ENCODE measurements at places on chromosomes 11 and 22.

DNA sequence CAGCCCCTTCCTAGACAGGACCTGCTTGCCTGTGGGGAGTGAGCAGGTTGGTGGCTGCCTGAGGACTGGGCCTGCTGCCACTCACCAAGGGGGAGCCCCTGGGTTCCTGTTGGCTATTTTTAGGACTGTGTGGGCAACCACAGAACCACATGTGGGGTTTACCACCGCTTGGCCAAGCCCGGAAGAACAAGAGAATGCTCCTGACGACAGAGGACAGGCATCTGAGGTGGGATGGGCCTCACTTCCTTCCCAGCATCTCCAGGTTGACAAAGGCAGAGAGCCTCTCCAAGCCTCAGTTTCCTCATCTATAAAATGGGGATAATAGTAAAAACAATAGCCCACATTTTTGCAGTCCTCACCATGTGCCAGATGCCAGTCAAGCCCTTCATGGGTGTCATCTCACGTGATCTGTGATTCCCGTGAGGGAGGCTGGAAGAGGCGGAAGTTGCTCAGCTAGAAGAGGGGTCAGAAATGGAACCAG, 43.6 kb downstream of the LRRC32 start:
- no peak for DNase-seq

GRCh38 chr11:62777389-62777788, 6.2 kb downstream of the TAF6L start:
- DNase-seq = no peak

DNA sequence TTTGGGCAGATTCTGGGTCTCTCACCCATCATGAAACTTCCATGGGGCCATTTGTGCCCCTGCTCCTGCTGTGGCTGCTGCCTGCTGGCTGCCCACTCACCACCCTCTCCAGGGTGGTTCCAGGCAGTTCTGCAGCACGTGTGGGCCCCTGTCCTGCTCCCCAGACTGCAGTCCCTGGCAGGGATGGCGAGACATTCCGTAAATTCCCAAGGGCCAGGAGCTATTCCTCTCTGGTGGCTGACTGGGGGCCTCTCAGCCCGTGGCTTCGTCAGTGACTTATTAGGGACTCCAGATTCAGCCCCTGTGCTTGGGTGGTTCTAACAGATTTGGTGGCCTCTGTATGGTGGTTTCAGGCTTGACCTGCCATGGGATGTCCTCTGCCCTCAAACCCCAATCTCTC, 3.9 kb upstream of the SLC22A8 start:
- no peak for DNase-seq

DNA sequence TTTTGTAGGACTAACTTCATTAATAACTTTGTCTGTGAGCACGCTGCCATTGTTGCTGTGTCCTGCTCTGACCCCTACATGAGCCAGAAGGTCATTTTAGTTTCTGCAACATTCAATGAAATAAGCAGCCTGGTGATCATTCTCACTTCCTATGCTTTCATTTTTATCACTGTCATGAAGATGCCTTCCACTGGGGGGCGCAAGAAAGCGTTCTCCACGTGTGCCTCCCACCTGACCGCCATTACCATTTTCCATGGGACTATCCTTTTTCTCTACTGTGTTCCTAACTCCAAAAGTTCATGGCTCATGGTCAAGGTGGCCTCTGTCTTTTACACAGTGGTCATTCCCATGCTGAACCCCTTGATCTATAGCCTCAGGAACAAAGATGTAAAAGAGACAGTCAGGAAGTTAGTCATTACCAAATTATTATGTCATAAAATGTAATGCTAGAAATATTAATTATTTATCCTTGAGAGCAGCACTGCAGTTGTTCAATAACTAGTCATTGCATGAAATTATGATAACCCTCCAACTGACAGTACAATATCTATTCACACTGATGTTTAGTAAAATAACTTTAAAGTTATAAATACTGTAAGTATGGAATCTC, 46.4 kb upstream of the OR5D13 start:
- no peak for DNase-seq

DNA sequence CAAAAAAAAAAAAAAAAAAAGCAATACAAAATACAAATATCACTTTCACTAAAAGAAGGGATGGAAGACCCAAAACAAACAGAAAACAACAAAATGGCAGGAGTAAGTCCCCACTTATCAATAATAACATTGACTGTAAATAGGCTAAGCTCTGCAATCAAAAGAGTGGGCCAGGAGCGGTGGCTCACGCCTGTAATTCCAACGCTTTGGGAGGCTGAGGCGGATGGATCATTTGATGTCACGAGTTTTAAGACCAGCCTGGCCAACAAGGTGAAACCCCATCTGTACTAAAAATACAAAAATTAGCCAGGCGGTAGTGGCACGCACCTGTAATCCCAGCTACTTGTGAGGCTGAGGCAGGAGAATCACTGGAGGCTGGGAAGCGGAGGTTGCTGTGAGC, 9.8 kb upstream of the PPP6R3 start:
- DNase-seq = no peak

DNA sequence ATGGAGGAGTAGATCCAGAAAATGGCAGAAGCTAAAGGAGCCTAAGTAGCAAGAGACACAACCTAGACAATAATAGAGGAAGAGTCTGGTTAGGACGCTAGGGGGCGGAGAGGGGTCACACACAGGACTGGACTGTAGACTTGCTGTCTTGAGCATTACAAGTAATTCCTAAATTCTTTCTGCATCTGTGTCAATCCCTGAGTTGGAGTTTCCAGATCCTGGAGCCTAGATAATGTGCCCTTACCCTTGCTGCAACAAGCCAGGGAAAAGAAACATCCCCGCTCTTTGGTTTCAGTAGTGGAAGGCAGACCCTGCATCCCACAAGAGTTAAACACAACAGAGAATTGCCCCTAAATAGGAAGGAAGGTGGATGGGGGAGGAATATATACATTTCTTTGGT, 14.9 kb upstream of the CCDC73 start:
- DNase-seq = no peak

DNA sequence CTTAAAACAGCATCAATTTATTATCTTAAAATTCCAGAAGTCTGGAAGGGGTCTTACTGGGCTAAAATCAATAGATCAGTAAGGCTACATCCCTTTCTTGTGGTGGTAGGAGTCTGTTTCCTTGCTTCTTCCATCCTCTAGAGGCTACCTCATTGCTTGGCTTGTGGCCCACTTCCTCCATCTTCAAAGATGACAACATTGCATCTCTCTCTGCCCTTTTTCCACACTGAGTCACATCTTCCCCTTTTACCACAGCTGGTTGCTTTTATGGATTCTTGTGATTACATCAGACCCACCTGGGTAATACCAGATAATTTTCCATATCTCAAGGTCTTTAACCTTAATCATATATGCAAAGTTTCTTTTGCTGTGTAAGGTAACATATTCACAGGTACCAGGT, 60.9 kb downstream of the GRIA4 start:
- no peak for DNase-seq

- DNase-seq = no peak
Observed at GRCh38 chr22:18111759-18112330, 1.2 kb downstream of the TUBA8 start.

GRCh38 chr11:72833811-72834493, 19.7 kb downstream of the ATG16L2 start:
- no peak for DNase-seq

DNA sequence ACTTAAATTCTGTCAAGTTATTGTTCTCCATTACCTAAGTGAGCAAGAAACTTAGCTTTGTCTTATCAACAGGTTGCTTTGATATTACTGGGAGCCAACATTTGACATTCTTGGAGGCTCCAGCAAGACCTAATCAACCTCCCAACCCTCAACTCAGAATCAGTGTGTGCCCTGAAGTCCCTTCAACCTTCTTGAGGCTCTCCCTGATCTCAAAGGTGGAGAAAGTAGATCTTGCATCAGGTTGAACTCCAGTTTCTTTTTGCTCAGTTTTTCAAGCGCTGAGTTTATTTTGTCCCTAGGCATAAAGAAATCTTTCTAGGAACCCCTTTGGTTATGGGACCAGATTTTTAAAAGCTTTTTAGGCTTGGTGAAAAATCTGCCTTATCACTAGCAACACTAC, 1.4 kb downstream of the FAM111A start:
- no peak for DNase-seq

DNA sequence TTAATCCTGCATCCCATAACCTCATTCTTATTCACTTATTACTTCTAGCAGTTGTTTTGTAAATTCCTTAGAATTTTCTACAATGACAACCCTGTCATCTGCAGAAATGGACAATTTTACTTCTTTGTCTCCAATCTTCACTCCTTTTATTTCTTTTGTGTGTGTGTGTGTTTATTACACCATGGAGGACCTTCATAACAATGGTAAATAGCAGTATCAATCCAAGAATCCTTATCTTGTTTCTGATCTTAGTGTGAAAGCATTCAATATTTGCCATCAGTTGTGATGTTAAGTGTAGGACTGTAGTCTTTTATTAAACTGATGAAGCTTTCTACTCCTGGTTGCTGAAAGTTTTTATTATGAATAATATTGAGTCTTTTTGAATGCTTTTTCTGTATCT, 109.1 kb downstream of the MPPED2 start:
- DNase-seq = no peak

GRCh38 chr22:23263651-23264555, 83.6 kb downstream of the BCR start:
- DNase-seq = no peak

DNA sequence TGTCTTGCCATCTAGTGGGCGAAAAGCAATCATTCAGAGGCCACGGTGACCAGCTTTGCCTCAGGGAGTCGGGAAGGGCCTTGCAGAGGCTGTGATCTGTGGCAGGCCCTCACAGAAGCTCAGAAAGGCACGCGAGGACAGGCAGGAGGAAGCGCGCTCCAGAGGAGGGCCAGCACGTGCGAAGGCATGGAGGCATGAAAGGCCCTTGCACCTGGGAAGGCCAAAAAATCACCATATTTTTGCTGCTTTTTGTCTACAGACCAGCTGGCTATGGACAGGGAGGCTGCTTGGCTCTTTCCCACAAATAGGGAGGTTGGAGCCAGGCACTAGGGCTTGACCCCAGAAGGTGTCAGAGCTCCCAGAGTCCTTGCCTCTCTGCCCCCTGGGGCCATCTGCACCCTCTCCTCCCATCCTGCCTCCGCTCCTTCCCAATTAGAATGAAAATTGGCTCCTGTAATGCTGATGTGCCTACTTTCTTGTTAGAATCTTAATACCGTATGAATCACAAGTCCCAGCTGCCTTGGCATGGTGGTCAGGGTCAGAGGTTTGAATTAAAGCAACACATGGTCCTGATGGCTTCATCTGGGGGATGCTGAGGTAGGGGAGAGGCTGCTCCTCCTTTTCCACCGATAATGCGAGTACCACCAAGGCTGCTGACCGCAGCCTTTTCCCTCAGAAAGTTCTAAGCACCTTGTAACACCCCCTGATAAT, 69.1 kb downstream of the FEZ1 start:
- no peak for DNase-seq

- no peak for DNase-seq
Observed at GRCh38 chr22:26650722-26651421, 6.5 kb upstream of the MIAT start.

- DNase-seq = no peak
Observed at GRCh38 chr11:289398-289711, 429 bp downstream of the PGGHG start.

GRCh38 chr11:66100272-66101065, 30.4 kb downstream of the PACS1 start:
- DNase-seq = peak; percentile 20

DNA sequence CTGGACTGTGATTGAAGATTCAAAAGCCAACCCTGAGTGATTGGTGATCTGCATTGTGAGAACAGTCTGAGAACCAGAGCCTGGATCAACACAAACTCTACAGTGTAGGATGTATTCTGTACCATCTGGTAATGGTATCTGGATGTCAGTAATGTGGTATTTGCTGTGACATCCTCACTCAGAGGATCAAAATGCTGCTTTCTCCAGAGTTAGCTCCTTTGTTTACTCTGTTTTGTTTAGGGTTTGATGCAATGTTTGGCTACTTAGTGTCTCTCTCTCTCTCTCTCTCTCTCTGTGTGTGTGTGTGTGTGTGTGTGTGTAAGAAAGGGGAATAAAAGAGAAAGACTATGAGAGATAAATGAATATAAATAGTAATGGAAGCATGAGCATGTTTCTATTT, 24.3 kb downstream of the CASP4 start:
- no peak for DNase-seq

GRCh38 chr11:77102246-77103210, at the start of gene OMP:
TSS of gene OMP (plus strand) at chr11:77102840. CDS start at chr11:77102840, 0 bp downstream.
- DNase-seq = no peak

- no peak for DNase-seq
Observed at GRCh38 chr11:19551457-19551856, 161.2 kb upstream of the NAV2 start.

DNA sequence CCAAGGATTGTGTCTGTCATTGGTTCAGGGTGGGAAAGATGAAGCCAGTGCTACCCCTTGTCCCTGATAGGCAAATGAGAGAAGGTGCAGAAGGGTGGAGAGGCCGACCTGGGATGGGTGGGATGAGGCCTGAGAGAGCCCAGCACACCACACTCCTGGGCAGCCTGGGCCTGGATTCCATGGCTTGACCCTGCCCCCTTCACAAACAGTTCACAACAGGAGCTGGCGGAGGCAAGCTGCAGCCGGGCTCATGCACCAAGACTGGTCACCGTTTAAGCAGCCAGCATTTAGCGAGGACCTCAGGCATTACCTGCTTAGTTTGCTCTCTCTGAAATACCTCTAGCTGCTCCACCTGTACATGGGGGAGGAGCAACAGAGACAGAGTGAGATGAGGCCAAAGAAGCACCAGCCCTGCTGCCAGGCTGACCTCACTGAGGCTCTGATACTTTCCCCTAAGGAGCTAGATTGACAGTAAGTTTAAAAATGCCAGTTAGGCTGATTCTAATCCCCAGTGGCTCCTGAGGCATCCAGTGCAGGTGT, 13.5 kb downstream of the IL18BP start:
- no peak for DNase-seq

DNA sequence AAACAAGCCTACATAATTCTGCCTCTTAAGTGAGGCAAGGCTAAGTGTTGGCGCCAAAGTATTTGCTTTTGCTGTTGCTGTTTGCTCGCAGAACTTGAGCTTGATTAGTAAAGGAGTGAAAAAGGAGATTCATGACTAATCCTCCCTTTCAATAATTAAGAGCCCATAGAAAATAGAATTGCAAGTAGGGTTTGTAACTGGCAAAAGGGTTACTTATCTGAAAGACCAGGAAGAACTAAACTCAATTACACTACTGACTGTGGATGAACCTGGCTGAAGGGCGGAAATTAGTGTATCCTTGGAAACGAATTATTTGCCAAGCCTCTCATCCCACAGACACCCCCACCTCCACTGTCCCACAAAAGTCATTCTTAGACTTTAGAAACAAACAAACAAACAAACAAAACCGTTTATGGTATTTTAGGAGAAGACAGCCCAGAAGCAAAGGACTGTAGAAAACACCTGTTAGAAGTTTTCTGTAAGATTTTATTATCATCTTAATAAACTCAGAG, 411 bp upstream of the EXPH5 start:
- no peak for DNase-seq

DNA sequence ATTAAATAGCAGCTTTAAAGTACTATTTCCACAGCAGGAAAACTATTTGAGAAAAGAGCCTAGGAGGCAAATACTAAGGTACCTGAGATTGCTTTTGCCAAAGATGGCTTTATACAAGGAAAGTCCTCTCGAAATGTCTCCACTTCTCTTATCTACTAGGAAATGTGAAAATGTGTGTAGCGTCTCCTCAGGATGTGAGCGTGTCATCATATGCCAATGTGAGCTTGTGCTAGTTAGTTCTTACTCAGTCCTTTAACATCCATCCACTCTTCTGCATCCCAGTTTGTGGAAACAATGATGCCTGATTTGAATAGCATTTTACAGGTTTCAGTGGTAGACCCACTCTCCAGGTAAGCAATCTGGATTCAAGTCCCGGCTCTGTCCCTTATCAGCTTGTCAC, 421.0 kb downstream of the DYNC2H1 start:
- no peak for DNase-seq

Data from stimulated activated CD4-positive, alpha-beta T cell treated with anti-CD3 and anti-CD28 coated beads, Interleukin-1b, Interleukin-23, amount 100 ng/mL, for 1 hour (primary cell).